ENCODE measurements at places on chromosomes 2 and 18.

GRCh38 chr18:62634458-62634857, 80.9 kb upstream of the PHLPP1 start:
- no peak for DNase-seq

DNA sequence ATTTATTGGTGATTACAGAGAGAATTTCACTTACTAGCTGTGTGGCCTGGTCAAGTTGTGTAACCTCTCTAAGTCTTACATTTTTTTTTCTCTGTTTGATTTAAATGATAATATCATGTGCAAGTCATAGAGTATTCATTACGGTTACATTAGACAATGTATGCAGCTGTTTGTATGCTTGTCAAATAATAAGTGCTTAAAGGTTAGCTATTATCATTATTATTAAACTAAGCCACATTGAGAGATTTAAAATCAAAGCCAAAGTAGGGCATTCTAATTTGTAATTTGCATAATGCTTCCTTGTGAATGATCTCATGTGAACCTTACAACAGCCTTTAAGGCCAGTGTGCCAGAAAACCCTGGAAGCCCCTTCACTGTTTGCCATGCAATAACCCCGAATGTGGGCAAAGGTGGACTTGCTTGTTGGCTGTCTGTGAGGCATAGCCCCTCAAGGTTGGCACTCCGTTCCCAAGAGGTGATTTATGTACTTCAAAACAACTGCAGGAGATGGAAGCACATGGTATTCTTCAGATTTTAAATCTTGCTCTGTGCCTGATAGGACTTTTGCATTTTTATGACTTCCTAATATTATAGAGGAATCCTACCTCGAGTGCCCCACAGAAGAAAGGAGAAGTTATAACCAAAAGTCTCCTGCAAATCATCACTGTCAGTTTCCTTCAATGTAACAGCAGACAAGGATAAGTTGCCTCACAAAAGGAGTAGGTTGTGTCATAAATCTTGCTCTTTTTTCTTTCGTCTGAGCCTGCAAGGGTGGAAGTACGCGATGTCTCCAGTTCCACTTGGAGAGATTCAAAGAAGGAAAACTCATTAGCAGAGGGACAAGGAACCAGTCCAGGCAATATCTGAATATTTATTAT, 272.0 kb downstream of the TGIF1 start:
- no peak for DNase-seq

GRCh38 chr2:138298900-138299299, 202.7 kb upstream of the SPOPL start:
- DNase-seq: peak; percentile 24

DNA sequence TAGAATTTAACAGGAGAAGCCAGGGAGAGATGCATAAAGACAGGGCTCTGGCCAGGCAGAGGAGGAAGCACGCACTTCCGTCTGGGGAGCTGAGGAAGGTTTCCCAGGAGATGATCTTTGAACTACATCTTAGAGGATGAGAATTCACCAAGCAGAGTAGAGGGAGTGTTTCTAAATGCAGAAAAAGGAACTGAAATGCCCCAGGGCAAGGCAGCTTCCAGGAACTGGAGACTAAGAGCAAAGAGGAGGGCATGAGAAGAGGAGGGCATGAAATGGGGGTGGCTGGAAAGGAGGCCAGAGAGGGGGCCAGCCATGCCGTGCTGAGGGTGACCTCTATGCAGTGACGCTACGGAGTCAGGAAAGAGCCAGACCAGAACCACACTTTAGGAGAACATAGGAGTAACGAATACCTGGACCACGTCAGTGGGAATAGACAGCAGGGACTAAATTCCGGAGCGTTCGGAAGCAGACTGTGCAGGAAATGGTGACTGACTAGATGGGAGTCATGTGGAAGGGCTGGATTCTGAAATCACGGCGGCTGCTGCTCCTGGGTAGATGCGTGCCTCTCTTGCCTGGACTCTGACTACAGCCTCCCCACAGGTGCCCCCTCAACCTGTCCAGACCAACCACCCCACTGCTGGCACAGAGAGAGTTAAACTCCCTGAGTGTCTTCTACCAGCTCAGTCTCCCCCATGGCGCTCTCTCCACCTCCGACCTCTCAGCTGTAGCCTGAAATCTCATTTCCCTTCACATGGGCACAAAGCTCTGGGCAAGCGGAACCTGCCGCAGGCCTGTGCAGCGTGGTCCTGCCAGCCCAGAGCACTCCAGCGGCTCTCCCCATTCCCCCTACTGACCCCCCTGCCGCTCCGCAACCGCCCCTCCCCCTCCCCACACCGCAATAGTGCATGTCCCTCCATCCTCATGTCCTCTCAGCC, 87.0 kb upstream of the RTN4 start:
- DNase-seq: no peak

DNA sequence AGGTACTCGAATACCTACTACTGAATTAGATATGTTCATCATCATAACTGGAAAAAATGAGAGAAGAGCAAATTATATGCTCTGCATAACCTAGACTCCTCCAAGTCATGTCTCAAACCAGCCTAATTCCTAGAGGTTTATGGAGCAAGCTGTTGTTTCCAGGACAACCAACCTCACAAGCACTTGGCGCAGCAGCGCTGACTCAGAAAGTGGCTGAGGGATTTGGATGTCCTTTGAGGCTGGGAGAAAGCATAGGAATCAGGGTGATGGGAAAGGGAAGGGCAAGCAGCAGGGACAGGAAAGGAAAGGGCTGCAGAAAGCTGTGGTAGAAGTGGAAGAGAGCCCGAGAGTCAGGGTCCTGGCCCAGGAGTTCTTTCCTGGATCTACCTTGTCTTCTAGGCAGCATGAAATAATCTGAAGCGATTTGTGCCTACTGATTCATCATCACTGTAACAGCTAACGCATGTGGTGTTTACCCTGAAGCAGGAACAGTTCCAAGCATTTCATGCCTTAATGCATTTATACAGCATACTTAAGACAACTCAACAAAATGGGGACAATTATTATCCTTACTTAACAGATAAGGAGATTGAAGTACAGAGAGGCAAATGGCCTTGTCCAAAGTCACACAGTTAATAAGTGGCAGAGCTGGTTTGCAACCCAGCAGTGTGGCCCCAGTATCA, 3.7 kb downstream of the PLEK start:
- no peak for DNase-seq

DNA sequence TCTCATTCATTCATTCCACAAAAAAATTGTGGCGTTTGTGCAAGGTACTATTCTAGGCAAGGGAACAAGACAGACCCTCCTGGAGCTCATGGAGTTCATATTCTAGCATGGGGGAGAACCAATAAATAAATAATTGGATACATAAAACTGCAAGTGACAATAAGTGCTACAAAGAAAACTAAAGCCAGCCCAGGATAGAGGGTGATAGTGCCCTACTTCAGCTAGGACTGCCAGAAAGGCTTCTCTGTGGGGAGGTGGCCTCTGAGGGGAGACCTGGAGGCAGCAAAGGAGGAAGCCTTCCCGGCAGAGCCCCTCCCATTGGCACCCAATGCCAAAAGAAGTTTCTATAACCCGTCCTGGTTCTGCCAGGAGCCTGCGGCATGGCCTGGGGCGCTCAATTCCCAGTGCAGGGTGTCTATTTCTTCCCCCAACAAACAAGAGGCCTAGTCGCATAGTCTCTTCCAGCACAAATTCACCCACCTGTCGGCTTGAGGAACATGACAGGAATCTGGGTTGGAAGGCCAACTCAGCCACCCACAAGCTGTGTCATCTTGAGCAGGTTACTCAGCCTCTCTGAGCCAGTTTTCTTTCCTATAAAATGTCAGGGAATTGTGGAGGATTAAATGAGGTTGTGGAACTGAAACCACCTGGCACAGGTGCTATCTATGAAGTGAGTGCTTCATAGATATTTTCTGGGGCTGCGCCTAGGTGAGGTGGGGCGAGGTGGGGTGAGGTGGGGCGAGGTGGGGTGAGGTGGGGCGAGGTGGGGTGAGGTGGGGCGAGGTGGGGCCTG, 94.3 kb downstream of the ZFP36L2 start:
- no peak for DNase-seq

GRCh38 chr2:231563378-231563961, 29.2 kb upstream of the TEX44 start:
- DNase-seq: peak; percentile 27

- no peak for DNase-seq
Observed at GRCh38 chr2:146927080-146927711, 917.6 kb upstream of the ACVR2A start.

DNA sequence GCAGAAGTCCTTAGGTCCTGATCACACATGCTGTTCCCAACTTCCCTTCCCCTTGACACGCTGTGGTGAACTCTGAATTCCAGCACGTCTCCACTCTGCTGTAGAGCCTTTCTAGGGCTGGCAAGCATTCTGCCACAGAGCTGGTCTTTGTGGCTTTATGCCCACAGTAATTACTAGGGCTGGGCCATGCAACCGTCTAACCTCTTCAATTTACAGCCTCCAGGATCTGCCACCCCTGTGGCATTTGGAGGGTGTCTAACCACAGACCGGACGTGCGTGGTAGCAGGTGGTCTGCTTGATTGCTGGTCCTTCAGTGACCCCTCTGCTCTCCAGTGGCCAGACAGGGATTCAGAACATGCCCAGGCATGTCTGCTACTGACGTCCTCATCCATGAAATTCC, 43.1 kb upstream of the TGFA start:
- no peak for DNase-seq

DNA sequence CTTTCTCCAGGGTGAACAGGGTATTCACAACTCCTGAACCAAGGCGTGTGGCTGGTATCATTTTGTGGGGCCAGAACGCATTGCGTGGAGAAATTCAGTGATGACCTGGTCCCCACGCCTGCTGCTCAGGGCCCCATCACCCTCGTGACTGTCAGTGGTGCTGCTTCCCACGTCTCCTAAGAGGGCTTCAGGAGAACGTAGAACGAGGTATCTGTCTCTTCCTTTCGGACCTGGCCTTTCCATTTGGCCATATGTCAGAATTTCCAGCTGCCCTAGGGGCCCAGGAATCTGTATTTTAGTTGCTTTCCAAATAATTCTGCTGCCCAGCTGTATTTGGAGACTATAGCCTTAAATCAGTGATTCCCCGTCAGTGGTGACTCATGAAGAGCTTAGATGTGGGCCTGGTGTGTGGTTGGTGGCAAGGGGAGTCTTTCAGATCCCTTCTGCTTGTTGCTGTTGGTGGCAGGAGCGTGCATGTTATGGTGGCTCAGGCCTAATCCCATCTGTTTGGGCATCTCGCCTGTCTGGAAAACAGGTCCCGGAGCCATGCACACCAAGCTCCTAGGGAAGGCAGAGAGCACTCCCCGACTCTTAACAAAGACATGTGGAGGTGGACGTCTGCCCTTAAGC, 56.4 kb downstream of the NPAS2 start:
- no peak for DNase-seq

GRCh38 chr2:109447251-109447661, 166.5 kb downstream of the SEPTIN10 start:
- DNase-seq: no peak

- DNase-seq: no peak
Observed at GRCh38 chr2:98734823-98735260, 3.9 kb upstream of the MGAT4A start.

GRCh38 chr2:4992226-4992625, 700.0 kb upstream of the SOX11 start:
- no peak for DNase-seq

GRCh38 chr2:85240055-85240454, 87.7 kb downstream of the TGOLN2 start:
- DNase-seq: no peak

GRCh38 chr18:2148823-2149222, 422.5 kb downstream of the METTL4 start:
- no peak for DNase-seq

- no peak for DNase-seq
Observed at GRCh38 chr18:69081846-69082245, 284.0 kb downstream of the CCDC102B start.

GRCh38 chr2:35582637-35583036, 772.9 kb upstream of the CRIM1 start:
- no peak for DNase-seq

GRCh38 chr2:142306131-142306530, 175.3 kb upstream of the LRP1B start:
- DNase-seq: no peak

DNA sequence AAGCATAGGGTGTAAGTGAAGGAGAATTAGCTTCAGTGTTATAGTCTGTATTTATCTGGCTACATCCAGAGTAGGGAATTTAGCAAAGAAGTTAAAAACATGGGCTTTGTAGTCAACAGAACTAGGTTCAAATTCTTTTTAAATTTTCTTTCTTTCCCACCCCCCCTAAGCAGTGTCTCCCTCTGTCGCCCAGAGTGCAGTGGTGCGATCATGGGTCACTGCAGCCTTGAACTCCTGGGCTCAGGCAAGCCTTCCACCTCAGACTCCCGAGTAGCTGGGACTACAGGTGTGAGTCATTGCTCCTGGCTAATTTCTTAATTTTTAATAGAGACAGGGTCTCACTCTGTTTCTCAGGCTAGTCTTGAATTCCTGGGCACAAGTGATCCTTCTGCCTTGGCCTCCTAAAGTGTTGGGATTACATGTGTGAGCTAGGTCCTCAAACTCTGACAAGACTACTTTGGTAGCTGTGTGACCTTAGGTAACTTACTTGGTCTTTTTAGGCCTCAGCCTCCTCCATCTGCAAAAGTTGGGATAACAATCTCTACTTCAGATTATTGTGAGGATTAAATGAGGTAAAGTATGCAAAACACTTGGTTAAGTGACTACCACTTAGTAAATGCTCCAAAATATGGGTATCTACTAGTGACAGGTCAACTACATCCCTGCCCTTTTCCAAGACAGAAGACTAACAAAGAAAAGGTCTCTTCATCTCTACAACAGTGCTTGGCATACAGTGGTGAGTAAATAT, 17.8 kb downstream of the DOK1 start:
- DNase-seq: no peak

DNA sequence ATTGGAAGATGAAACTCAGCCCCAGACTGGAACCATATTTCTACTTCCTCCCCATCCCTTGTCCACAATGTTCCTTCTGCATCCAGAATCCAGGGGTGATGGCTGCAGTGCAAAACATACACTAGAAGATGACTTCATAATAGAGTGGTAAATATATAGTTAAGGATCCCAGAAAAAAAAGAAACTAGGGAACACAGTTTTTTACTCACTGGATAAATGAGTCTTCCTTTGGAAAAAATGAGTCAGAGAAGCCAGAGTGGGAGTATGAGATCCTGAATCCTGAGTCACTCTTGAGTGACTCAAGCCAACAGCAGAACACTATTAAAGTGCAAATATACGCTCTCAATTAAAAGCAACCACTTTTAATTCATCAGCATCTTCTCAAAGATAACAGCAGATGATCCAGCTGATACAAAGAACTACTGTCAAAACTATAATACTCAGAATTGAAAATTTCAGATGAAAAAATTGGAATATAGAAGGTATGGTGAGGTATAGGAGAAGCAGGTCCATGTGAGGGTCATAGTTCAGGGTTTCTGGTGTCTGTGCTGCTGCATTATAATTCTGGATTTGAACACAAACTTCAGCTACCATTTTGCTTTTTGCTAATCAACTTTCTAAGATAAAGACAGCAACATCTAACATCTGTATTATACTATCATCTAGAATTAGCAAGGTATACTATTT, 987.2 kb upstream of the CDH2 start:
- DNase-seq: no peak

Data from GM12864 (cell line).